C1 segment of cervical spinal cord (tissue), 14 donors: ENCODE measurements at places on chromosomes 5 and 9.
A peak's percentile ranks its signal among the peaks of the same experiment; 100 is the strongest.

DNA sequence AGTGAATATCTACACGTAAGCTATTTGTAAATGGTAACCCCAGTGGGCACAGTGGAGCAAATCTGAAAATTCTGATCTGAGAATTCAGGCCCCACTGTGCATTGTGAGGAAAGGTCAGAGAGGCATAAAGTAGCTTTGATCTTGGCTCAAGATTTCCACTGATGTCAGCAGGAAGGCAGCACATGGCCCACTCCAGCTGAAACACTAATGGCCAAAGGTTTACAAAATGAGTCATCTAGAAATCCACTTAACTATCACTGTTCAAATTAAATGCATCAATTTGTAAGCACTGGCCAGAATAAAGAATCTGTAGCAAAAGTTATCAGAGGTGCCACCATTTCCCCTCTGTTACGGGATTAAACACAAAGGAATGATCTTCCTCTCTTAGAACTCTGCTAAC is 191.6 kb downstream of the C9orf152 start:
- no peak for DNase-seq

- DNase-seq: no peak
These were observed 17.9 kb upstream of the KIF4B start for GRCh38 chr5:154995679-154996078.

- DNase-seq: no peak
These were observed 28.5 kb upstream of the TNFSF15 start for GRCh38 chr9:114834386-114834785.

GRCh38 chr5:87588316-87588715 is 175.6 kb upstream of the CCNH start:
- DNase-seq: peak; percentile 2

- no peak for DNase-seq
These were observed 36.4 kb downstream of the PWWP2A start for GRCh38 chr5:160082614-160083500.

GRCh38 chr5:151267491-151268260 is 14.7 kb downstream of the GM2A start:
- DNase-seq: no peak

GRCh38 chr9:94557376-94557775 is 2.5 kb downstream of the PCAT7 start:
- no peak for DNase-seq

GRCh38 chr5:89036704-89037489 is 153.9 kb upstream of the MEF2C start:
- no peak for DNase-seq

DNA sequence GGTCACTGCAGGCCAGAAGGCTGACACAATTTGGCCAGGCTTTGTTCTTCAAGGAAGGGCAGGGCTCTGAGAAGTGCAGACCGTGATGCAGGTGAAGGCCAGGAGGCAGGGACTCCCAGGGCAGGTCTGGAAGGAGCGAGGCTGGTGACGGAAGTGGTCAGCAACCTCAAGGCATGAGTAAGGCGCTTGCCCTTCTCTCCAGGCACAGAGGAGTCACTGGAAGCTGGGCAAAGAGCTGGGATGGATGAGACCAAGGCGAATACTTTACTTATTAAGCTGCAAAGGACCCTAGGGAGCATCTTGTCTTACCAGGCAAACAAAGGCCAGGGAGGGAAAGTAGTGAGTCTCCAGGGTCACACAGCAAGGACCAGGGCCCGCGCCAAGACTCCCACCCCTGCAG is 18.6 kb downstream of the IRF1 start:
- DNase-seq: no peak

- no peak for DNase-seq
These were observed 38.9 kb downstream of the DAB2IP start for GRCh38 chr9:121690316-121690715.
